ENCODE measurements at places on chromosomes 7 and 10.

GRCh38 chr10:128713874-128714570 lies 587.8 kb upstream of the MKI67 start:
- no peak for DNase-seq

DNA sequence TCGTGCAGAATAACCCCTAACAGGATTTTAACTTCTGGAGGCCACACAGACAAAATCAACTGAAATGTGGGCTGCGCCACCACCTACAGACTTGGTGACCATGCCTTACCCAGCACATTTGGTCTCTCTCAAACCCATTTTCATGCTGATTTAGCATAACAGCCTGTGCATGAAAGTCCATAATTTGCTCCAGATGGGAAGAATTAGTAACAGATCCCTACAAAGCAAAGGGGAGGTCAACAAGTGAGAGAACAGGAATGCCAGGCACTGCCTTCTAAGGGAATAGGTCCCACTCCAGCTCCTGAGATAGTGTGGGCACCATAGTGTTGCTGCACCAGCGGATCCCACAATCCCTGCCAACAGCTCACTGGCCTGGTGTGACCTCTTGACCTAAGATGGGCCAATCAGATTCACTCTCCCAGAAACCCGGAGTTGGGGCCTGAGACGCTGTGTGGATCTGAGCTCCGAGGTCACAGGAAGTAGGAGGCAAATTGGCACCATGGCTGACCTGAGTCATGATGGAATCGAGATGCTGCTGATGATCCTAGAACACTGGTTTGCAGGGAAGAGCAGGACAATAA lies 32.4 kb downstream of the SLIT1 start:
- DNase-seq, result no peak

- no peak for DNase-seq
These were observed 199.0 kb downstream of the HTR7 start for GRCh38 chr10:90658791-90659190.

DNA sequence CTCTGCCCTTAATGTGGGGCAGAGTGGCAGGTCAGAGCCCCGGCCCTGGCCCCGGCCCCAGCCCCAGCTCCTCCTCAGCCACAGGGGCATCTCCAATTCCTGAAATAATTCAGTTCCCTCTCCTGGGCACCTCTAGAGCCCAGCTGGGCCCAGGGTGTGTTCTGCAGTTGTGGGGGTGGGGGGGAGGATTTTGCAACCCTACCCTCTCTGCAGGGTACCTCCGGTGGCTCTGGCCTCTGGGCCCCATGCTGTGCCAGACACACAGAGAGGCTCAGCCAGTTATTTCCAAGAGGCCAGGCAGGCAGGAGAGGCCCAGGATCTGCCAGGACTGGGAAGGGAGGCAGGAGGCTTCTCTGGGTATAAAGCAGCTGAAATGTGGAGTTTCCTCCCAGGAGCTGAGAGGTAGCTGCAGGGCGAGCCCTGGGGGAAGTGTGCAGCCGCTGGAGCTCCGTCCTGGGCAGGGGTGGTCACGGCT lies 47.9 kb downstream of the PWWP2B start:
- DNase-seq, result no peak

DNA sequence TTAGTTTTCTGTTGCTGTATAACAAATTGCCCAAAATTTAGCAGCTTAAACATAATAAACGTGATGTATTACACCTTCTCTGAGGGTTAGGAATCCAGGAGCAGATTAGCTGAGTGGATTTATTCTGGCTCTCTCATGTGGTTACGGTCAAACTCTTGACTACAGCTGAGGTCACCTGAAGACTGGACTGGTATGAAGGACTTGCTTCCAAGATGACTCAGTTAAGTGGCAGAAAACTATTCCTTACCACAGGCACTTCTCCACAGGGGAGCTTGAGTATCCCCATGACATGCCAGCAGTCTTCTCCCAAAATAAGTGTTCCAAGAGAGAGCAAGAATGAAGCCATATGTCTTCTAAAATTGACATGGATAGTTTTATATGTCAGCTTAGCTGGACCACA lies 957.2 kb upstream of the GHITM start:
- no peak for DNase-seq

DNA sequence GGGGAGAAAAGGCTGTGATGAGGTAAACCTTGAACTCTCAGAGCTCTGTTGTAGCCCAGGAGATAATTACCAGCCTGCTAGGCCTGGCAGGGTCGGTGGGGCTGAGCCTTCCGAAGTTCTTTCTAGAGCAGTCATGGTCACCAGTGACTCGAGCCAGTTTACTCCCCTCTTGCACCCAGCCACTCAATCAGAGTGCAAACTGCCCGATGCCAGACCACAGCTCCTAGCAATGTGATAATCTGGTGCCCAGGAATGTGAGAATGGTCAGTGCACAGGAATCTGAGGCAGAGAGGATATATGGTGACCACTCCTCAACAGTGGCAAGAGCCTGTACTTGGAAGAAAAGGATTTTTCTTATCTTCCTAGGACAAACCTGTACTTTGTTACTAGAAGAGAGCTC lies 46.4 kb upstream of the KMT2E start:
- DNase-seq, result no peak

DNA sequence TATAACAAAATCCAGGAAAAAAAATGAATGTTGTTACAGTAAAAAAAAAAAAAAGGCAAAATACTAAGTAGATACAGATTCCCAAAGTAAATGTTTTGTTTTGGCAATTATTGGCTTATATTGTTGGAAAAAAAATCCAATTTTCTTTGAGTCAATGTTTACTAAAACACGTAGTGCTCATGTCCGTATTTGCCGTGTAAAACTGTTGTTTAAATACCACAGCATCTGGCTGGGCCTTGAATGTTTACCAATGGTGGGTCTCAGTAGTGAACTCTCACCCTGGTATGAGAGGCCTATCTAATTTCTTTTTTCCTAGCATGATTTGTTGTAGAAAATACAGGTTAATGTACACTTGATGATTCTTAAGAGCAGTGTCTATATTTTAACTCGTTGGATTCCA lies 41.4 kb upstream of the SLC26A5 start:
- no peak for DNase-seq

GRCh38 chr7:43868181-43868580 lies 1.1 kb downstream of the MRPS24 start:
- no peak for DNase-seq

Measured in activated T-helper 9 cell treated with anti-CD3 and anti-CD28 coated beads, Interleukin-2, amount 50 U/mL, for 16 hours (primary cell).